Posterior cingulate gyrus (tissue), 11 donors: ENCODE measurements at places on chromosomes 5 and 9.

DNA sequence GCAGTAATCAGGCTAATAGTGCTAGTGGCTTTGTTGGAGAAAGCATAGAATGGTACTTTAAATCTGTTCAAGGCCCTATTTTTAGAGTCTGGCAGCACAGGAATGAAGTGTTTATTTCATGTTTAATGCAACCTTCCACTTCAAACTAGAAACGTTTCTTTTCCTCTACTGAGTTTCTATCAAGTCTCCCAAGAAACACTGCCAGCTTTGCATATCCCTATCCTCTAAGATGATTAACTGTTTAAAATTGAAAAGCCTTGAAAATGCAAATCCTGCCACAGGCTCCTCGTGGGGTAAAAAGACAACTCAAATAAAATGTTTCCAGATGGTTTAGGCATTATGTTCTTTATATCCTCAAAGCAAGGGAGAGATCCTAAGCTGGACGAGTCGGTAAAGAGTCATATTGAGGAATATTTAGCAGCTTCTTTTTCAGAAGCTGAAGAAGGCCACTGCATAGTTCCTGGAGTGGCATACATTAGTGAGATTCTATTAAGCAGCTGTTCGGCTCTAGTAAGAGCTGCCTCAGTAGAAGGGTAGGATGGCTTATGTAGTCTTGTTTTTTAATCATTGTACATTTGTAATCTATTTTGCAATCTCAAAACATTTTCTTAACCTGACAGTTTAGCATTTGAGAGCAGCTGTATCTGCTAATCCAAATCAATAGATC, 251.2 kb downstream of the CHSY3 start:
- no peak for DNase-seq

GRCh38 chr5:14528926-14529325, 52.7 kb upstream of the OTULINL start:
- no peak for DNase-seq

GRCh38 chr5:74556631-74557595, 83.6 kb downstream of the ENC1 start:
- DNase-seq, result no peak

- no peak for DNase-seq
Measured at GRCh38 chr9:97510797-97511654, 9.6 kb downstream of the TMOD1 start.

DNA sequence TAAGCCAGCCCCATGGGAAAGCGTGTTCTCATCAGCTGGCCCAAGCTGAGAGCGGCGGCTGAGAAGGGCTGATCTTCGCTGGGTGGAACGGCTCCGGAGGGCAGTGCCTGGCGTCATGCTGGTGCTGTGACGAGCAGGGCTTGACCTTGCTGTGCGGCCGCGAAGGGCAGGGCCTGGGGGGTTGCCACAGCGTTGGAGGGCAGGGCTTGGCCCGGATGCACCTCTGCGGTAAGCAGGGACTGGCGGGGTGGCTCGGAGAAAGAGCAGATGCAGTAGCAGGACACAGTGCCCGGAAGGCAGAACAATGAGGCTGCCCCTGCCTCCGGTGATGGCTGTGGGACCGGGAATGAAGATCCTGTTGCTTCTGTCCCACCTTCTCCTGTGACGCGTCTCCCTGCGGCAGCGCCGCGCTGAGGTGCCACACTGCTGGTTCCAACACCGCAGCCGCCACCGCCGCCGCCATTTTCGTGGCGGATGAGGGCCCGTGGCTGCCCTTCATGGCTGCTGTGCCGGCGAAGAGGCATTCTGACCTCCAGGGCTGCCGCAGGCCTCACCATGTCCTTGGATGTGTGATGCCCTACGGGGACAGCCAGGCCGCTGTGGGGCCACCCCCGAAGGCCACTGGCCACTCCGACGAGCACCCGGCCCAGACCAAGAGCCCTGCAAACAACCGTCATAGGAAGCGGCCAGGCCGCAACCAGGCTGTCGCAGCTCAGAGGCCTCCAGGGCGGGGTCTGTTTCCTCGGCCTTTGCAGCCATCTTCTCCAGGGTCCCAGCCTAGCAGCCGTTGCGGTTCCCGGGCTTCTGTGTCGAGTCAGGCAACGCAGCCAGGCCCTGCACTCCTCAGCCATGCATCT, 890.5 kb upstream of the CTNND2 start:
- DNase-seq, result peak; percentile 81
